ENCODE measurements at places on chromosomes 5 and 9.

DNA sequence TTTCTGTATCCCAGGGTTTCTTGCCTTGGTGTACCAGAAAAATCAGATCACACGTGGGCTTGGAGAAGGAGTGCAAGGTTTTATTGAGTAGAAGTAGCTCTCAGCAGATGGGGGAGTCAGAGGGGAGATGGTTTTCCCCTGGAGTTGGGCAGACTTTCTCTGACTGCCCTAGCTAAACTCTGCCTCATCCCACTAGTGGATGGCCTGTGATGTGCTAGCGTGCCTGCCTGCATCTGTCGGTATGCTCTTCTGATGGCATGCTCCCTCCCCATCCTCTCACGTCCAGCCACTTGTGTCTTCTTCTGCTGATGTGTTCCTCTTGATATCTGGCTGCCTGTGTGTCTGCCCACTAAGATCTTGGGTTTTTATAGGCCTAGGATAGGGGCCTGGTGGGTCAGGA lies 616.1 kb upstream of the RGMB start:
- DNase-seq: no peak

DNA sequence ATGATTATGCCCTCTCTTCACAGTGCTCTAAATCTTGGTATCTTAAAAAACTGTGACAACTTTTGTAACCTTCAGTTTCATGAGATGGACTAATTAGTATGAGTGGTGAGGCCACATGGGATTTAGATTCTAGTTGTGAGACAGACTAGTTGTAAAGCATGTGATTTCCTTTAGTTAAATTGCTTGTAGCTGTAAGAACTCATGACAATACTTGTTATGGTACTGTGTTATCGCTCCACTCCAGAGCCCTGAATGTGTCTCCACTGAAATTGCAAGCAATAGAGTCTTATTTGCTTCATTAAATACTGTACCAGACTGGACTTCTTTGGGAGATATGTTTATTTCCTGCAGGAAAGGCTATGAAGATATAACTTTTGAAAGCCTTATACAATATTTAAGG lies 1198.3 kb upstream of the CDH6 start:
- DNase-seq: no peak

- no peak for DNase-seq
Observed at GRCh38 chr5:31583129-31583528, 51.0 kb downstream of the C5orf22 start.

GRCh38 chr9:31030741-31031202 lies 1353.7 kb upstream of the ACO1 start:
- DNase-seq: no peak

- no peak for DNase-seq
Observed at GRCh38 chr5:72474046-72474500, 33.1 kb downstream of the ZNF366 start.

GRCh38 chr9:91359083-91359482 lies 2.6 kb downstream of the AUH start:
- DNase-seq: no peak

GRCh38 chr5:163360656-163361055 lies 76.7 kb upstream of the CCNG1 start:
- no peak for DNase-seq

GRCh38 chr5:96067894-96068614 lies 106.4 kb upstream of the ELL2 start:
- no peak for DNase-seq

GRCh38 chr5:28779161-28779754 lies 1740.9 kb upstream of the CDH9 start:
- peak; percentile 9 for DNase-seq

DNA sequence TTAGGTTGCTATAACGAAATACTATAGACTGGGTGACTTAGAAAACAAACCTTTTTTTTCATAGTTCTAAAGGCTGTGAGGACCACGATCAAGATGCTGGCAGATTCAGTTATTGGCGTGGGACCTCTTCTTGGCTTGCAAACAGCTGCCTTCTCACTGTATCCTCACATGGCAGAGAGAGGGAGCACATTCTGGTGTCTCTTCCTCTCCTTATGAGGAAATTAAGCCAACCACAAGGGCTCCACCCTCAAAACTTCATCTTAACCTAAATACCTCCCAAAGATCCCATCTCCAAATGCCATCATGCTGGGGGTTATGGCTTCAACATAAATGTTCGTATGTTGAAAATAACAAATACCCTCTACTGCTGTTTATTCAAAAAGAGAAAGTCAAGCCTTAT lies 197.1 kb downstream of the CEMIP2 start:
- no peak for DNase-seq

DNA sequence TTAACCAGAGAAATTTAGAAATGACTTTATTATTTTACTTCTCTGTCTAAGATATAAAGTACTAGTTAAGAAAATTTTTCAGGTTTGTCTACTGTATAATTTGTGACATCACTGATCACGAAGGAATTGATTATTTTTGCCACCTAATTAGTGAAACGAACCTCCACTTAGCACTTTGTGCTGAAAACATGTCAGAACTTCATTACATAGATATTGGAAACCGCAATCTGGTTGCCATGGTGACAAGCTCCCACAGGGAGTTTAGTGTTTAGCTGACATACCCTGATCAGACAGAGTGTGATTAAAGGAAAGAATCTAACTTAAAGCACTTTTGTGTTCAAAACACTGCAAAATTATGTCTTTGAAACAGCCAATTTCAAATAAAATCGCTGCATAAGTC lies 668.4 kb upstream of the CCNG1 start:
- no peak for DNase-seq

DNA sequence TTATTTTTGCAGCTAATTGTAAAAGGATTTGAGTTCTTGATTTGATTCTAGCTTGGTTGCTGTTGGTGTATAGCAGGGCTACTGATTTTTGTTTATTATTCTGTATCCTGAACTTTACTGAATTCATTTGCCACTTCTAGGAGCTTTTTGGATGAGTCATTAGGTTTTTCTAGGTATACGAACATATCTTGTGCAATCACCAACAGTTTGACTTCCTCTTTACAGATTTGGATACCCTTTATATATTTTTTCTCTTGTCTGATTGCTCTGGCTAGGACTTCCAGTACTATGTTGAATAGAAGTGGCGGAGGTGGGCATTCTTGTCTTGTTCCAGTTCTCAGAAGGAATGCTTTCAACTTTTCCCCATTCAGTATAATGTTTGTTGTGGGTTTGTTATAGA lies 210.8 kb downstream of the FGF10 start:
- no peak for DNase-seq

DNA sequence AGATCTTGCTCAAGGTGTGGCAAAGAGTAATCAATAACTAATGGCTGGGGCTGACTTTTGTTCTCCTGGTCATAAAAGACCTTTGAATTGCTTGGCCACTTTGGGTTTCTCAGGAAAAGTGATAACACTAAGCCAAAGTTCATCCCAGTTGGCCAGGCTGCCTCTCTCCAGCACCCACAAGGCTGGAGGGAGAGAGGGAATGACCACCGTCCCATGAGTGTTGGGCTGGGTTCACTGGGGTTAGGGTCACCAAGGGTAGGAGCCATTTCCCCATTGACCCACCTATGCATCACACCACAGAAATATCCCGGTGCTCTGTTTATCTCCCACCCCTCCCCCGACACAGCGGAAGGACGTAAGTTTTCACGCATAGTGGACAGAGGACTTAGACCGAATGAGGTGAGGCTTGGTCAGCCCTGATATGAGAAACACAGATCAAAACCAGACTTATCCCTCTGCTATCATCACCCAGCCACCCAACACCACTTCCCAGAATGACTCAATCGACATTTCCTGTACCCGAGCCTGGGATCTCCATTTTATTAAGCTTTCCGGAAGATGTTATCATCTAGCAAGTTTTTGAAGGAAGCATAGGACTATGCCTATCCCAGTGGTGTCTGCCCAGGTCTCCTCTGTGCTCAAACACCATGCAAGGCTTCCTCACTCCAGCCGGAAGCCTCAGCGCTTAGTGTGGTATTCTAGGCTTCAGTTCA lies 27.0 kb upstream of the PPARGC1B start:
- DNase-seq: no peak

- DNase-seq: peak; percentile 0
Observed at GRCh38 chr5:172508471-172509404, 54.4 kb upstream of the SH3PXD2B start.

GRCh38 chr5:53991942-53992341 lies 318.4 kb downstream of the ARL15 start:
- peak; percentile 21 for DNase-seq

- no peak for DNase-seq
Observed at GRCh38 chr5:8363138-8363537, 494.2 kb downstream of the MTRR start.

GRCh38 chr9:120765910-120766425 lies 27.2 kb downstream of the FBXW2 start:
- no peak for DNase-seq

GRCh38 chr5:133247151-133247709 lies 195.4 kb downstream of the HSPA4 start:
- DNase-seq: no peak

GRCh38 chr5:172085738-172086137 lies 79.3 kb upstream of the FBXW11 start:
- DNase-seq: no peak

GRCh38 chr5:145960848-145961600 lies 24.6 kb downstream of the SH3RF2 start:
- DNase-seq: no peak

DNA sequence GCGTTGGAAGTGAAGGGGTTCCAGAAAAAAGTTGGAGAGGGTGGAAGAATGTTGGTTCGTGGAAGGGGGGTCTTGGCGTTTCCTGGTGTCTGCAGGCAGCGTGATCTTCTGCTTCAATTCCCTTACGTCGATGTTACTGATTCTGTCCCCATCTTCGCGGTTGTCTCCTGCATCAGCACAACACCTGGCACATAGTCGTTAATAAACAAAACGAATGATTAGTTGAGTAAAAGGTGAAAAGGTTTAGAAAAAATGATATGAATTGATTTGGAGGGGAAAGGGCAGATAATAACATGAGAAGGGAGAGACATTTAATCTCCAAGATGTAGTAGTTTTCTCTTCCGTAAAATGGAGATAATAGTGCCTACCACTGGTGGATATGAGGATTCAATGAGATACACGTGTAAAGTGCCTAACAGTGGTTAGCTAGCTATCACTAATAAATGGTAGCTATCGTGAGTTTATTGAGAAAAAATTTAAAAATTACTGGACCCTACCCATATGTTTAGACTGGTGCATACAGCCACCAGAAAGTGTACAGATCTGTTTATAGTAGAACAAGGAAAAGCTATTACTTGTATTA lies 556 bp downstream of the MTREX start:
- DNase-seq: peak; percentile 3

GRCh38 chr9:28929433-28929832 lies 1356.2 kb upstream of the C9orf72 start:
- DNase-seq: no peak

GRCh38 chr5:131589510-131590348 lies 45.3 kb downstream of the RAPGEF6 start:
- DNase-seq: peak; percentile 55

- DNase-seq: no peak
Observed at GRCh38 chr5:138110266-138110963, 26.6 kb downstream of the WNT8A start.

- no peak for DNase-seq
Observed at GRCh38 chr9:130283539-130284248, 18.1 kb downstream of the HMCN2 start.
